ENCODE measurements at places on chromosomes 12 and 14. TPM values are rescaled to one million over a fixed set of nuclear protein-coding genes. Genes with fewer than 3 reads are reported as not detected.

GRCh38 chr14:104897330-104898194 lies 27.1 kb upstream of the PLD4 start:
- H3K27ac ChIP-seq: no peak overlapping the region
- no peak for DNase-seq
- H3K36me3 ChIP-seq: no peaks in the 10 kb centered on the region
- H3K4me1 ChIP-seq: peaks cover 16% of the 10 kb centered on the region

DNA sequence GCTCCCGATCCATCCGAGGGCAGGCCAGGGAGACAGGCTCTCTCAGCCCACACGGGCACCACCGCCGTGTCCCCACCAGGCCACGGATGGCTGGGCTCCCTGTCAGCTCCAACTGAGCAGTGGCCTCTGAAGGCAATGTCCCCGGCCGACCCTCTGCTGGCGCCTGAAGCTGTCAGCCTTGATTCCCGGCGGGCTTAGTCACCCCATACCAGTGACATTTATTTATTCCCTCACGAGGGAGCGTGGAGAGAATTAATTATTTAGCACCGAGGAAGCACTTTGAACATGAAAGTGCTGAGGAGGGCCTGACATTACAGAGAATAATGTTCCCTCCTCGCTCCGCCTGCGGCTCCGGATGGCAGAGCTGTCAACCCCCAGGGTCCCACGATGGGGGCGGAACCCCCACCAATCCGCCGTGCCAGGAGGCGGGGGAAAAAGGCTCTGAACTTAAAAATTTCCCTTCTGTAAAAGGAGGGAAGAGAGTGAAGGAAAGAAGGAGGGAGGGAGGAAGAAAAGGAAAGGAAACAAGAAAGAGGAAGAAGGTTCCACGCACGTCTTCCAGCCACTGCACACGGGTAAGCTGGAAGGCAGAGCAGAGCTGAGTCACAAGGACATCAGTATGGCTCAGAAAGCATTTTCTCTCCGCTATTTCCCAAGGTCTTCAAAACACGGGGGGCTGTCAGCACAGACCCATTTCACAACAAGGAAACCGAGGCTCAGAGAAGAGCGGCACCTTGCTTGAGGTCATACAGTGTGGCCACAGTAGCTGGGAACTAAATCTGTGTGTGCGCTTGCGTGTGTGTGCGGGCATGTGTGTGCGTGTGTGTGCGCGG lies 108.7 kb upstream of the NCOR2 start:
- H3K4me3 ChIP-seq: no peak overlapping the region
- H3K4me1 ChIP-seq: peaks cover 9% of the 10 kb centered on the region
- no peak overlapping the region for H3K27ac ChIP-seq
- no peaks in the 10 kb centered on the region for H3K27me3 ChIP-seq
- no peaks in the 10 kb centered on the region for H3K36me3 ChIP-seq

DNA sequence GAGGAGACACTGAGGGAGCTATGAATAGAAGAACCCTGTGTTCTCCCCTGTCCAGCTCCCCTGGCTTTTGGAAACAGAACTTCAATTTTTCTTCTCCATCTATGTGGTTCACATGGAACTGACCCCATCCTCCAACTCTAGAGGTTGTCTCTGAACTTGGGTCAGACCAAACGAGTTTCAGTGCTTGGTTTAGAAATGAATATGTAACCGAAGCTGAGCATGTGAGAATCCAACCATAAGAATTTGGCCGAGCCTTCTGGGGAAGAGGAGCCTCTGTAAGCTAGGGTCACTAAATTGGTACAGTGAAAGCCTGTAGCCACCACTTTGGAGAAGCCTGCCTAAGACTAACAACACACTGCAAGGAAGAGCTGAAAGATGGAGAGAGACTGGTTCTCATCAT lies 464.4 kb downstream of the ZFP36L1 start:
- H3K36me3 ChIP-seq: no peaks in the 10 kb centered on the region
- no peaks in the 10 kb centered on the region for H3K4me1 ChIP-seq
- H3K27ac ChIP-seq: no peak overlapping the region
- DNase-seq: no peak
- H3K27me3 ChIP-seq: no peaks in the 10 kb centered on the region

LRCOL1 gene
- 1.2 TPM for total RNA-seq

DNA sequence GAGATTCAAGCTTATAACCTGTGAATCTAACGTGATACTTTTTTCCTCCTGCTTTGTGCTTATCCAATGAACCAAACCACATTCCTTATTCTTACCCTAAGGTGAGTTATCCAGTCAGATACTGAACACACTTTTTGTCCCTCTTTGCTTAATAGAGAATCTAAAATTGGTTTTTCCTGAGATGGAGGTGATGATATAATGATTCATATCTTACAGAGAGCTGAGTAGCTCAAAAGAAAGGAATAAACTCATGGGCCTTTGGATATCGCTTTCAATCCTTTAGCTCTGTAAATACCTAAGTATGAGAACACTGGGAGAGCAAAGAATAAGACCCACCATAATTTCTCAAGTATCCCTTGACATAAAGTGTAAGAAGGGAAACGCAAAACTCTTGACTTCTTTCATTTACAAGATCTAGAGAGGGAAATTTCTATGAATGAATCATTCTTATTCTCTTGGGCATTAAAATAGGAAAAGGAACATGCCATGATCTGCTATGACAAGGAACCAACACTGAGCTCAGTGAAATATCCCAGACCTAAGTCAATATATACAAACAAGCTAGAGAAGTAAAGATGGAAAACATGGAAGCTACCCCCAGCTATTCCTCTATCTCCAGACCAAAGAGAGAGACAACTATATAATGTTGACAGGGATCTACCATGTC lies 81.8 kb upstream of the STAC3 start:
- no peak overlapping the region for H3K4me3 ChIP-seq
- no peak for DNase-seq
- no peak overlapping the region for H3K27ac ChIP-seq
- H3K27me3 ChIP-seq: no peaks in the 10 kb centered on the region
- no peaks in the 10 kb centered on the region for H3K4me1 ChIP-seq

DNA sequence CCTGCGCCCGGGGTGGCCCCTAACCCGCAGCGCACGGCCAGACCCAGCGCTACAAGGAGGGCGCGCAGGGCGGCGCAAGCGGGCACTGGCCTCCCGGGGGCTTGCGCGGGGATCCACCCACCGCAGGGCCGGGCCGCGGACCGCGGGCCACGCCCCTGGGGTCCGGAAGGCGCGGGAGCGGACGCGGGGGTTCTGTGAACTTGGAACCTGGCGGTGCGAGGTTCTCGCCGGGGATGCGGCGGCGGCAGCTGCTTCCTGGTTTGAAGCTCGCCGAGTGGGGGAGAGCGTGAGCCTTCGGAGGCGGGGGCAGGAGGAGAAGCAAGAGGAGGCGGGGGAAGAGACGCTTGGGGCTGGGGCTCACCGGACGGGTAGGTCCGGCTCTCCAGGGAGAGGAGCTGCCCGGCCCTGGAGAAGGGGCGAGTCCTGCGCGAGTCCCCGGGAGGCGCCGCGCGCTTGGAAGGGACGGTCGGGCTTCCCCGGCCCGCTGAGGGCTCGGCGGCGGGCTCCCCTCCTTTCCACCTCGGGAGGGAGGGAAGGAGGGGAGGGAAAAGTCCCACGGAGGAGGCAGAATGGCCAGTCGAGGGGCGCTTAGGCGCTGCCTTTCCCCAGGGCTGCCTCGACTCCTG lies at the start of gene PRKCH:
Gene PRKCH, plus strand, starts transcription at position 195 of the 626 bp plus-strand sequence. CDS start 523 bp downstream, outside the sequence.
- H3K27ac ChIP-seq: peak within 1 kb of the TSS; percentile 66
- peak within 1 kb of the TSS; percentile 55 for H3K4me3 ChIP-seq
- H3K4me1 ChIP-seq: peaks cover 23% of the 10 kb centered on the region
- H3K36me3 ChIP-seq: no peaks in the 10 kb centered on the region
- H3K27me3 ChIP-seq: no peaks in the 10 kb centered on the region

DNA sequence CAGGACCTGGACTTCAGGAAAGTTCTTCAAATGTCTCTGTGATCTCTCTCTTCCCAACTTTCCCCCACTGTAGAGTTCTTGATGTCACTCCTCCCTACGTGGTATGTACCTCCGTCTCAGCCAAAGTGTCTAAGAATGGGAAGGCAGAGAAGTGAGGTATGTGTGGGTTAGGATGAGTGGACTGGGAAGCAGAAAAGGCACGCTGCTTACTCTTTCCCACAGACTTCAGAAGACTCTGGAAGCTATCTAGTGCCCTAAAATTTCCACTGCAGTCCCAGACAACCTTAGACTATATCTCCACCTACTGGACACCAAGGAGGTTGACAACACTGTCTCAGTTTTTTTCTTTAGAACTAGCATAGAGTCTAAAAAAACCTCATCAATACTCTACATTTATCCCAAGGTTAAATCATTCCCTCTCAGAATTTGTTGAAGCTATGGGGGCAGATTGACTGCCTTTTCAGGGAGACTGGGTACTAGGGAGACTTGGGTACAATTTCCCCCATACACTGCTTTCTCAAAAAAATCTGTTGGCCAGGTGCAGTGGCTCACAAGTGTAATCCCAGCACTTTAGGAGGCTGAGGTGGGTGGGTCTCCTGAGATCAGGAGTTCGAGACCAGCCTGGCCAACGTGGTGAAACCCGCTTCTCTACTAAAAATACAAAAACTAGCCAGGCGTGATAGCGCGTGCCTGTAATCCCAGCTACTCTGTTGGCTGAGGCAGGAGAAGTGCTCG lies 20.6 kb upstream of the ITGA5 start:
- DNase-seq: peak; percentile 77
- H3K4me1 ChIP-seq: peaks cover 7% of the 10 kb centered on the region
- H3K4me3 ChIP-seq: no peak overlapping the region
- H3K27me3 ChIP-seq: no peaks in the 10 kb centered on the region

DNA sequence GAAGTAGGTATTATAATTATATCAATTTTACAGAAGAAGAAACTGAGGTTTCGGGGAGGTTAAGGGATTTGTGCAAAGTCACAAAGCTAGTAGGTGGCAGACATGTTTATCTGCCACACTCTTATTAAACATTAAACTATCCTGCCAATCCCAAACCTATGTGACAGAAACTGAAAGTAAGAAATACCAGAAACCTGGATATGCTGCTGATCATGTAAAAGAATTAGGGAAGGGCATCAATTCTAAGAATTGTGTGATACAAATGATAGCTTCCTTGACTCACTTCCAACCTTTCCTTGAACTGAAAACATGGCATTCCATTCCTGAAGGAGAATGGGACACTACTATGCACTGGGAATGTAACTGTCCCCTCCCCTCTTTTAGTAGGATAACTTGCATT lies 16.9 kb downstream of the TAOK3 start:
- no peak overlapping the region for H3K4me3 ChIP-seq
- H3K4me1 ChIP-seq: peaks cover 43% of the 10 kb centered on the region
- H3K27ac ChIP-seq: no peak overlapping the region
- no peaks in the 10 kb centered on the region for H3K27me3 ChIP-seq
- DNase-seq: no peak

- no peaks in the 10 kb centered on the region for H3K36me3 ChIP-seq
- H3K4me1 ChIP-seq: no peaks in the 10 kb centered on the region
Observed at GRCh38 chr12:83739607-83740006, 1052.9 kb downstream of the TMTC2 start.

LMNTD1 gene
- total RNA-seq: not detected

- H3K4me3 ChIP-seq: no peak overlapping the region
- no peak overlapping the region for H3K27ac ChIP-seq
- no peaks in the 10 kb centered on the region for H3K27me3 ChIP-seq
- DNase-seq: no peak
- H3K36me3 ChIP-seq: no peaks in the 10 kb centered on the region
- no peaks in the 10 kb centered on the region for H3K4me1 ChIP-seq
Observed at GRCh38 chr12:20963303-20963702, 152.8 kb downstream of the SLCO1B3 start.

CARMIL3 gene
- total RNA-seq: not detected

CS gene
- total RNA-seq: 312 TPM

MEG3 gene
- 227 TPM for total RNA-seq

DNA sequence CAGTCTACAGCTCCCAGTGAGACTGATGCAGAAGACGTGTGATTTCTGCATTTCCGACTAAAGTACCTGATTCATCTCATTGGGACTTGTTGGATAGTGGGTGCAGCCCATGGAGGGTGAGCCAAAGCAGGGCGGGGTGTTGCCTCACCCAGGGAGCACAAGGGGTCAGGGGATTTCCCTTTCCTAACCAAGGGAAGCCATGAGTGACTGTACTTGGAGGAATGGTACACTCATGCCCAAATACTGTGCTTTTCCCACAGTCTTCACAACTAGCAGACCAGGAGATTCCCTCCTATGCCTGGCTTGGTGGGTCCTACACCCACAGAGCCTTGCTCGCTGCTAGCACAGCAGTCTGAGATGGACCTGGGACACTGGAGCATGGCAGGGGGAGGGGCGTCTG lies 21.0 kb upstream of the ABCC9 start:
- no peak overlapping the region for H3K27ac ChIP-seq
- H3K4me1 ChIP-seq: no peaks in the 10 kb centered on the region
- DNase-seq: no peak
- no peak overlapping the region for H3K4me3 ChIP-seq
- H3K27me3 ChIP-seq: no peaks in the 10 kb centered on the region

IL31 gene
- not detected for total RNA-seq

GABARAPL1 gene
- total RNA-seq: 59.4 TPM

- no peak overlapping the region for H3K27ac ChIP-seq
- H3K36me3 ChIP-seq: no peaks in the 10 kb centered on the region
- peaks cover 29% of the 10 kb centered on the region for H3K27me3 ChIP-seq
Observed at GRCh38 chr12:107779077-107779831, 4.8 kb downstream of the ASCL4 start.

PPP4R4 gene
- total RNA-seq: not detected

- no peak for DNase-seq
- H3K36me3 ChIP-seq: no peaks in the 10 kb centered on the region
- H3K27ac ChIP-seq: no peak overlapping the region
- H3K4me3 ChIP-seq: no peak overlapping the region
- H3K4me1 ChIP-seq: no peaks in the 10 kb centered on the region
Observed at GRCh38 chr14:100540926-100541620, 46.1 kb downstream of the BEGAIN start.

DNA sequence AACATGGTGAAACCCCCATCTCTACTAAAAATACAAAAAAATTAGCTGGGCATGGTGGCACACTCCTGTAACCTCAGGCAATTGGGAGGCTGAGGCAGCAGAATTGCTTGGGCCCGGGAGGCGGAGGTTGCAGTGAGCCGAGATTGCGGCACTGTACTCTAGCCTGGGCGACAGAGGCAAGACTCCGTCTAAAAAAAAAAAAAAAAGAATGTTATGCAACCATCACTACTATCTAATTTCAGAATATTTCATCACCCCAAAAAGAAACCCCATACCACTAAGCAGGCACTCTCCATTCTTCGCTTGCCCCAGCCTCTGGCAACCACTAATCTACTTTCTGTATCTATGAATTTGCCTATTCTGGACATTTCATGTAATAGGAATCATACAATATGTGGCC lies 68.8 kb upstream of the AMN start:
- no peak for DNase-seq
- no peak overlapping the region for H3K4me3 ChIP-seq
- H3K36me3 ChIP-seq: no peaks in the 10 kb centered on the region
- no peaks in the 10 kb centered on the region for H3K27me3 ChIP-seq

GRCh38 chr12:40099423-40099853 lies 6.4 kb downstream of the SLC2A13 start:
- no peaks in the 10 kb centered on the region for H3K36me3 ChIP-seq
- peaks cover 3% of the 10 kb centered on the region for H3K4me1 ChIP-seq
- DNase-seq: peak; percentile 8
- H3K27ac ChIP-seq: no peak overlapping the region
- no peak overlapping the region for H3K4me3 ChIP-seq

GPD1 gene
- not detected for total RNA-seq

GRCh38 chr12:70772836-70773235 lies 135.6 kb upstream of the PTPRB start:
- no peak overlapping the region for H3K27ac ChIP-seq
- DNase-seq: no peak
- H3K4me3 ChIP-seq: no peak overlapping the region

Data from endothelial cell of umbilical vein (primary cell).